ENCODE measurements at places on chromosomes 2 and 18.

DNA sequence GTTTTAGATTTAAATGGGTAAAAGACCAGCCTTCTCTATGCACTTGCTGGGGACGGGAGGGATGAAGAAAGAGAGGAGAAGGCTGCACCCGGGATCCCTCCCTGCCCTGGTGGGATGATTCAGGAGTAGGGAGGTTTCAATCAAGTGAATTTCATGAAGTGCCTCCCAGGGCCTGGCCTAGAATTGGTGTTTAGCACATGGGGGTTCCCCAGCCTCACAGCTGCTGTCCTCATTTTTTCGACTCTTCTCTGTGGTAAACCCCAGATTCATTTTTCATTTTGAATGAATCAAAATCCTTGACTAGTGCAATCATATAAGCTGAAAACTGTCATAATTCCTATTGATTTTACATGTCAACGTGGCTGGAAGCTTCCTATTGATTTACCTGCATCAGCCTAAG, 81.1 kb downstream of the LPIN1 start:
- DNase-seq, result no peak

GRCh38 chr2:108074946-108075345, 88.6 kb downstream of the SLC5A7 start:
- DNase-seq, result peak; percentile 9

DNA sequence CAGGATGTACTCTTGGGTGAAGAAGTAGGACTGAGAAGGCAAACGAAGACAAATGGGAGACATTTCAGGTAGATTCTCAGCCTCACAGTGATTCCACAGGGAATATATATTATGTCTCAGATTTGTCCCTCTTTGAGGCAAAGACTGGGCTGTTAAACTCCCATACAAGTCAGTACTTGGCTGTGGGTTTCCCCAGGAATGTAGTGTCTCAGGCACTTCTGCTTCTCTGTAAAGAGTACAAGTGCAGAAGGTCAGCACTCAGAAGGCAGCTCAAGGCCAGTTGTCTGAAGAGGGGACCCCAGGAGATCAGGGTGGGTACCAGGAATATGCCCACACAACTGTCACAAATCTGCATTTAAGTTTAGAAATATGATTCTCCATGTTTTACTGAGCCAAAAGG, 39.9 kb upstream of the COBLL1 start:
- no peak for DNase-seq

- DNase-seq, result no peak
These were observed 134.0 kb upstream of the CCDC68 start for GRCh38 chr18:55093295-55093694.

DNA sequence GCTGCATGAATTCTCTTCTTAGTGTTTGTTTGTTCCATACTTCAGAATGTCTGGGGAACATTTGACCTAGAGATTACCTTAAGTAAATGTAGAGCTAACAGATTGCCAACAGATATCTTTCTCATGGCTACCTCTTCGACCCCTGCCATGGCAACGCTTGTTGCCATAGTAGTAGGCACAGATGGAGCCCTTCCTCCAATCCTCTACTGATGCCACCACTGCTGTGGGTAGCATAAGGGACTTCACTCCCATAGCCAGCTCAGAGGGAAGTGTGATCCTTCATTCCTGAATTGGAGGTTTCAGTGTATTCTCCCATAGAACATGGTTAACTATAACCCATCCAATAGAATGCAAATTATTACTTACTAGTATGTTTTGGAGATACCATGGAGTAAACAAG, 543.6 kb upstream of the NRP2 start:
- DNase-seq, result no peak

GRCh38 chr2:69287544-69287943, 99.5 kb downstream of the GFPT1 start:
- no peak for DNase-seq

GRCh38 chr18:6773777-6774176, 44.3 kb downstream of the ARHGAP28 start:
- no peak for DNase-seq

DNA sequence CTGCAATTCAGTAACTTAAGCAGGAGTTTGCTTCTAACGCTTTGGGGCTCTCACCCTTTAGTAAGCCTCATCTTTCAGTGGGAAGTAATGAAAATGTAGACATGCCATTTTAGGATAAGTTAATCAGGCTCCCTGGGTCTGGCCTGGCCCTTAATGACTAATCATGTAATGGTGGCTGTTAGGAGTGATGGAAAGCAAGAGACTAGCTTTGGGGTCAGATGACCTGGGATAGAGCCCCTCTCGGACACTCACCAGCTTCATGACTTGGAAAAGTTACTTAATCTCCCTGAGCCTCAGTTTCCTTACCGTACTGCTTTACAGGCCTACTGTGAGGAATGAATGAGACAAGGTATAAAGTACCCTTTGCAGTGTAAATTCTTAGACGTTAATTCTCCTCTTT, 194.4 kb downstream of the LPIN1 start:
- DNase-seq, result no peak

DNA sequence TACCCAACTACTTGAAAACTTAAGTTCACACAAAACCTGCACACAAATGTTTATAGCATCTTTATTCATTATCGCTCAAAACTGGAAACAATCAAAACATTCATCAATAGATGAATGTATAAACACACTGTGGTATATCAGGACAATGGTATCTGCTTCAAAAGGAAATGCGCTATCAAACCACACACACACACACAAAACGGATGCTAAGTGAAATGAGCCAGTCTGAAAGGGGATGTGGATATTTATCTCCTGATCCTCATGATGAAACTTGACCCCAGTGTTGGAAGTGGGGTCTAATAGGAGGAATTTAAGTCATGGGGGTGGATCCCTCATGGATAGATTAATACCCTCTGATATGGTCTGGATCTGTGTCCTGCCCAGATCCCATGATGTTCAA, 22.0 kb downstream of the PDCL3 start:
- DNase-seq, result no peak
